ENCODE measurements at places on chromosomes 7 and 10.

DNA sequence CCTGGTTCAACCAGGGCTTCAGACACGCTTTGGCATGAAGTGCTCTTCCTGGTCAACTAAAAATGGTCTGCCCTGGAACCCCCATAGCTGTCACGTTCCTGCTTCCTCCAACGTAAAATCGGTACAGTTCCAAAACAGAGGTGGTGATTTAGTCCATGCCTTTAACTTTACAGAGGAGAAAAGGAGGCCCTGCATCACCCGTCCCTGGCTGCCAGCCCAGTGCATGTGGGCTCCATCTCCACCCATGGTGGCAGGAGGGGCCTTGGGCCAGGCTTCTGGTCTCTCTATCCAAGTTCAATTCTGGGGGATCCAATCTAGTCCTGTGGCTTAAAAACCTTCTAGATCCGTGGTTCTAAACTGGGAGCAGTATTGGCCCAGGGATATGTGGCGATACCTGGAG is 18.7 kb downstream of the ECHDC3 start:
- DNase-seq = no peak

DNA sequence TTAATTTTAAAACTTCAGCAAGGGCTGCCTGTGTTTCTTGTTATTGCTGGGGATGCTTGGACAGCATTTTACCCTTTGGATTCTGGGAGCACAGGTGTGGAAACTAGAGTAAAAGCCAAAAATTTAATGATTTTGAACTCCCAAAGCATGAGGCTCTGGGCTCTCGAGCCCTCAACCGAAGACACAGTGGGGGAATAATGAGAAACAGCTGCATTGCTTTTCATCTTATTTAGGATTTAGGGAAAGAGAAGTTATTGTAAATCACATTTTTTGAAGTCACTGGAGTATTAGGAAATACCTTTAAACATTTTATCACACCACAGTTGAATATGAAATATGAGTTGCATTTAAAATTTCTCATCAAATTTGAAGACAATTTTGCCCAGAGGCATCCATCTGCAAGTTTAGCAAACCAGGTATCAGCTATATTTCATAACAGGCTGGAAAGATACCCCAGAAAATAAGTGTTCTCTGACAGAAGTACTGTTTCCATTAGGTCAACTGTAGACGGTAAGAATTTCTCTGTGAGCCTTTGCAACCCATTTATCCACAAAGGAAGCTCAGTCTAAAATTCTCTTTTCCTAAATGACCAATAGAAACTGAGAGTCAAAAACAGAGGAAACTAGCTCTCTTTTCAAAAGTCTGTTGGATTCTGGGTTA is 290.6 kb upstream of the PHYHIPL start:
- DNase-seq = no peak

- peak; percentile 16 for DNase-seq
These were observed 119.5 kb downstream of the APBB1IP start for GRCh38 chr10:26557641-26558014.

- DNase-seq = no peak
These were observed 91.1 kb upstream of the GNA12 start for GRCh38 chr7:2934984-2935740.

GRCh38 chr10:35751347-35751746 is 109.3 kb upstream of the FZD8 start:
- DNase-seq = no peak

GRCh38 chr7:80785276-80785675 is 133.6 kb downstream of the SEMA3C start:
- DNase-seq = no peak

DNA sequence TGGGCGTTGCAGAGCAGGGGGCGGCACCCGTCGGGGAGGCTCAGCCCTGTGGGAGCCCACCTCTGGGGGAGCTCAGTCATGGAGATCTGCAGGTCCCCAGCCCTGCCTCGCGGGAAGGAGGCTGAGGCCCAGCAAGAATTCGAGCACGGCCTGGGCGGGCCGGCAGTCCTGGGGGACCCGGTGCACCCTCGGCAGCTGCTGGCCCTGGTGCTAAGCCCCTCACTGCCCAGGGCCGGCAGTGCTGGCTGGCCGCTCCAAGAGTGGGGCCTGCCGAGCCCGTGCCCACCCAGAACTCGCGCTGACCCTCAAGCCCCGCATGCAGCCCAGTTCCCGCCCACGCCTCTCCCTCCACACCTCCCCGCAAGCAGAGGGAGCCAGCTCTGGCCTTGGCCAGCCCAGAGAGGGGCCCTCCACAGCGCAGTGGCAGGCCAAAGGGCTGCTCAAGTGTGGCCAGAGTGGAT is 76.2 kb downstream of the TMEM26 start:
- no peak for DNase-seq

- DNase-seq = no peak
These were observed 20.3 kb downstream of the ACSM6 start for GRCh38 chr10:95214369-95214768.

DNA sequence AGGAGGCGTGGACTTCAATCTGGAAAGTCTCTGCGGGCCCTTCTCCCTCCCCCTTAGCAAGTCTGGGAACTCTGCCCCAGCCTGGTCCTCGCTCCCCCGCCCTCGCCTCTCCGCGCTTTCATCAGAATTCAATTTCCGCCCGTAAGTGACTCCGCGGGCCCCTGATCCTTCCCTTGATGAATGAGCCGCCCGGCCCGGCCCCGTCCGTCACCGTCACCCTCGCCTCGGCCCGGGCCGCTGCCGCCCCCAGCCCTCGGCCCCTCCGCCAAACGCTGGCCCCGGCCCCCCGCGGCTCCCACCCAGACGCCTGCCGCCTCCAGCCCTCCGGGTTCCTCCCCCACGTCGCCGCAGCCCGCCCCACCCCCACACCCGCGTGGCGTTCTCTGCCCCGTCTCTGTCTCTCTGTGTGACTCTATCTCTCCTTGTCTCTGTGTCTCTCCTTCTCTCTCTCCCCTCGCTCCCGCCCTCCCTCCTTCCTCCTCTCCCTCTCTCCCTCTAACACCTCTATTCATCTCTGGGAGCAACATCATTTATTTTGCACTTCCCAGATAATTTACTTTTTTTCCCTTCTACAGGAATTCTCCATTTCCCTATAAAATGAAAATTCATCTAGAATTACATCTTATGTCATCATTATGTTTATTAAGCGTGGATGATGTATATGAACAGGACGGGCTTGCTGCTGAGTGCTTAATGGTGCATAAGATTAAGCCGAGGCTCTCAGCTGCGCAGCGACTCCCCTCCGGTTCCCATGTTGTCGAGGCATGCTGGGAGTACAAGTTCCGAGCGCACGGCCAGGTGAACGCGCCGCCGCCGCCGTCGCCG is 91.2 kb upstream of the PAX2 start:
- no peak for DNase-seq

- DNase-seq = no peak
These were observed 247.5 kb downstream of the MTERF1 start for GRCh38 chr7:91633013-91633441.

GRCh38 chr7:139586286-139586685 is 62.8 kb downstream of the CLEC2L start:
- DNase-seq = no peak

DNA sequence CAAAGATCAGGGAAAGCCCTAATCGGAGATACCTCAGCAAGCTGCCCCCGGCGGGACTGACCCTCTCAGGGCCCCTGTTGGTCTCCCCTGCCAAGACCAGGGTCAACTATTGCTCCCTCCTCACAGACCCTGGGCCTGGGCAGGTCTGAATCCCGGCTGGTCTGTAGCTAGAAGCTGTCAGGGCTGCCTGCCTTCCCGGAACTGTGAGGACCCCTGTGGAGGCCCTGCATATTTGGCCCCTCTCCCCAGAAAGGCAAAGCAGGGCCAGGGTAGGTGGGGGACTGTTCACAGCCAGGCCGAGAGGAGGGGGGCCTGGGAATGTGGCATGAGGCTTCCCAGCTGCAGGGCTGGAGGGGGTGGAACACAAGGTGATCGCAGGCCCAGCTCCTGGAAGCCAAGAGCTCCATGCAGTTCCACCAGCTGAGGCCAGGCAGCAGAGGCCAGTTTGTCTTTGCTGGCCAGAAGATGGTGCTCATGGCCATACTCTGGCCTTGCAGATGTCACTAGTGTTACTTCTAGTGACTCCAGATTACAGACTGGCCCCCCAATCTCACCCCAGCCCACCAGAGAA is 24.1 kb downstream of the TBATA start:
- peak; percentile 27 for DNase-seq

- no peak for DNase-seq
These were observed 27.9 kb downstream of the FAM20C start for GRCh38 chr7:220151-220841.

- peak; percentile 42 for DNase-seq
These were observed 161.0 kb downstream of the HGF start for GRCh38 chr7:81608748-81609382.

- no peak for DNase-seq
These were observed 85.1 kb downstream of the MYOF start for GRCh38 chr10:93397020-93397419.
